Activated CD4-positive, alpha-beta T cell treated with anti-CD3 and anti-CD28 coated beads, Interleukin-2, amount 50 U/mL, for 48 hours (primary cell): ENCODE measurements at places on chromosomes 12 and 14.
A peak's percentile ranks its signal among the peaks of the same experiment; 100 is the strongest.

DNA sequence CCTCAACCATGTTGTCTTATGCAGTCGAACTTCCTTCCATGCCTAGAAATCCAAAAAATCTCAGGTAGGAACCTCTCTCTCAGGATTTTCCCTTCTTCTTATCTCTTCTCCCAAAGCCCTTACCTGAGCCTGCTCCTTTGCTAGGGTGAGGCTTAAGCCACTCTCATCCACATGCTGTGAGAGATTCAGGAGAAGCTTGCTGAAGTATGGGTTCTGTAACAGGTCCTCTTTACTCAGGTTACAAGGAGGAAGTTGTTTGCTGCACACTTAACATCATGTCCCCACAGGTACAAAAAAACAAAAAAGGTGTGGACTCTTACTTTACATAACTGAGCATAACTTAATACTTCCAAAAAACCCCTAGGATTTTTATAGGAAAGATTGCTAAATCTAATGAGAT, 4.5 kb downstream of the HAUS4 start:
- no peak for DNase-seq

DNA sequence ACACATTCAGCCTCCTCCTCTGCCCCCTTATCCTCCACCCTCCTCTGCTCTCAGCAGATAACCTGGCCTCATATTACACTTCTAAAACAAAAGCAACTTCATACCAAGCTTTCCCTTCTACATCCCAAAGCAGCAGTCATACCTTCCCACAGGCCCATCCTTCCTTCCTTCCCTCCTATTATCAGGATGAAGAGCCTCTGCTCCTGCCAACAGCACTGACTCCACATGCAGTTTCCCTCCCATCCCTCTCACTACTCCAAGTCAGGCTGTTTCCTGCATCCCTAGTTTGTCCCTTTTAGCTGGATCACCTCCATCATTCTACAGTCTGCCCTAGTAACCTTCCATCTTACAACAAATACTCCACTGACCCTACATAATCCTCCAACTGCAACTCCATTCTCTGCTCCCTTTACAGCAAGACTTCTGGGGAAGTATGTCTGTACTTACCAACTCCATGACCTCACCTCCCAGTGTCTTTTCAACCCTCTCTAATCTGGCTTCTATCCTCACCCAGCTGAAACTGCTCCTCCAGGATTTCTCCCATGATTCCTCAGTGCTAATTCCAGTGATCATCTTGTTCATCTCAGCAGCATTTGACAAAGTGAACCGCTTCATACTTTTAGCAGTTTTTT, 4.9 kb upstream of the YEATS4 start:
- no peak for DNase-seq

- no peak for DNase-seq
Observed at GRCh38 chr12:92075425-92075914, 70.2 kb downstream of the BTG1 start.

- DNase-seq = no peak
Observed at GRCh38 chr12:89183985-89184435, 168.3 kb downstream of the DUSP6 start.

DNA sequence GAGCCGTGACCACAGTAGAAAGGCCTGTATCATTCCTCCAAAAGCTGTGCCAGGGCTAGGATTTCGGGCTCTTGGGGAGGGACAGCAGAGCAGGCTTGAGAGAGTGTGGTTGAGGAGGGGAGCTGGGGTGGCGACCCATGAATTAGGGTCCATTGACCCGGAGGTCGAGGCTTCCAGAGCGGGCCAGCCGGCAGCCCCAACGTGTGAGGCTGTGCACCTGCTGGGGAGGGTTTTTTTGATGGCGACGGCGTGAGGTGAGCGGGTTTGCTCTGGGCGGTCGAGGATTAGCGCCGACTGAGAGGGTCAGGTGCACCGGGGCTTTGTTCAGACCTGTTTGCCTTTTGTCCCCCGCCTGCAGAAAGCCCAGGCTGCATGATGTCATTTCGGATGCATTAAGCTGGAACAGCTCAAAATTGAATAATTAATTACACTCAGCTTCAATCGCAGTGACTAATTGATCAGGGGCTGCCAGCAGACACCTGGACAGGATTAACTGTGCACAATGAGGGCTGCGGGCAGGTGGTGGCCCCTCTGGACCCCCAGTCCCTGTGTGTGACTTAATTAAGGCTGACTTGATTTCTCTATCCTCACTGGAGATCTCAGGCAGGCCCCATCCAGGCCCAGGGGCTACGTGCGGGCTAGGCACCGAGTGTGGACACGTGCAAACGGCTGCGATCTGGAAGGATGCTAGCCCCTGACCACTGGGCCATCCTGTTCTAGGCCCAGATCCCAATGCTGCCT, 42.1 kb upstream of the MEG3 start:
- DNase-seq = no peak

GRCh38 chr14:104924421-104925213, at the start of gene PLD4:
Gene PLD4 (plus strand): TSS chr14:104924879. CDS start chr14:104927141, 2,262 bp downstream.
- DNase-seq = no peak

DNA sequence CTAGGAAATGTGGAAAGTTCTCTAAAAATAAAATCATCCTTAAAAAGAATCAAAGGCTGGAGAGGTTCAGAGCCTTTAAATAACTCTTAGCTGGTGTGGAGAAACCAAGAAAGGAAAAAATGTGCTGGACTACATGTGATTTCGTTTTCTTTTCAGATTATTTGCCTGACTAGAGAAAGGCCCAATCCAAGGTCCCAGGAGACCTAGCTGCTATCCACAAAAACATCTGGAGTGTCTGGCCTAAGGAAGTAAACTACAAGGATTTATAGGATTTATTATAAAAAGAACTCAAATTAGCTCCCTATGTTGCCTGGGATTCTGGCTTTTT, 774 bp upstream of the TMEM30B start:
- DNase-seq = no peak

- no peak for DNase-seq
Observed at GRCh38 chr12:110775997-110776396, 33.3 kb upstream of the PPP1CC start.

- no peak for DNase-seq
Observed at GRCh38 chr12:132324841-132325732, 4.3 kb downstream of the GALNT9 start.

- peak; percentile 27 for DNase-seq
Observed at GRCh38 chr12:99984271-99985128, at the start of gene ANKS1B. Gene ANKS1B (minus strand): TSS chr12:99984936. CDS start chr12:99984237, 699 bp downstream.

DNA sequence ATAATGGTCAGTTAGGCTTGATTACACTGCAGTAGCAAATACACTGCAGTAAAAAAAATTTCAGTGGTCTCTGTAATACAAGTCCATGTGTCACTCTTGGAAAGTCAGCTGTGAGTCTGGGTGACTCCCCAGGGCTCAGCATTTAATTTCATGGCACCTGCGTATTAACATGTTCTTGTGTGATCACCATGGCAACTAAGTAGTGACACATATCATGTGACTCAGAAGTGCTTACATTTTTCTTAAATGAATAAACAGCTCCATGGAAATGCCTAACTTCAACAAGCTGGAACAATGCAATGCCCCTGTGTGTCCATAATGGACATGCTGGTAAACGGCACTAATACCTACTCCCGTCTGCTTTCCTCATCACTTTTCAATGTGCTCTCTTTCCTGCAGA, 88.5 kb upstream of the ANO4 start:
- no peak for DNase-seq

DNA sequence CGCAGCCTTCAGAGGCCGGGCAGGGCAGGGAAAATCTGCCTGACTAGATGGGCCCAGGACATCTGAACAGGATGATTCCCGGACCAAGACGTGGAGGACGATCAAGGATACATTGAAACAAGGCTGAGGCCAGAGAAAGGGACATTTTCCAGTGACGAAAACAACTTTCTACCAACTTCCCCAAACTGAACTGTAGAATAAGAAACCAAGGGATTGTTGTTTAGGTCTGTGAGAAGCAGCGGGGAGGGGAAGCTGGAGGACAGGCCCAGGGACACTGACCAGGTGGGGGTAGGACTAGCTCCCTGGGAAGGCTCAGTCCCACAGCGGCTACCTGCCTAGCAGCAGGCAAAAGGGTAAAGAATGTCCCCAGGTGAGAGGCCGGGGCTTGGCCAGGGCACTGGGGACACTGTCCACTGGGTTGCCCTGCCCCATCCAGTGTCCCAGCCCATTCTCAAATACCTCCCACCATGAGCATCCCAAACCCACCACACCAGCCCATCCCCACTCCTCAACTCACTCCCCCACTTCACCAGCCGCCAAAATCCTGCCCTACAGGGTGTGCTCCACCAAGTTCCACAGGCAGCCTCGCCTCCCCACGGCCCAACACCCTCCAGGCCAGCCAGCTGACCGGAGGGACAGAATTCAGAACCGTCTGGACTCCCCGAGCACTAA, 995 bp downstream of the TNFRSF1A start:
- no peak for DNase-seq

GRCh38 chr12:70154960-70155589, 88.2 kb upstream of the CNOT2 start:
- DNase-seq = no peak

DNA sequence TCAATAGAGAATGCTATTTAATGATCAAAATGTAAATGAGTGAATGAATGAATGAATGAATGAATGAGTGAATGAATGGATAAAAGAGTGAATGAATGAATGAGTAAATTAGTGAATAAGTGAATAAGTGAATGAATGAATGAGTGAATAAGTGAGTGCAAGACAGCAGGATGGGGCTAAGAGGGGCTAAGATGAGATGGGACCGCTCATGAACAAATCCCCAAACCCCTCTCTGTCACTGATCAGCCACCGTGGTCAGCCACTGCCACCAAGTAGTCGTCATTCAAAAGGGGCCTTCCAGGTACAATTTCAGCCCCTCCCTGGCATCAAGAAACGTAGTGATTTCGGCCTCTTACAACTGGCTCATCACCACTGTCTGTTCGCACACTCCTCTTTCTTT, 79.2 kb downstream of the BCL11B start:
- no peak for DNase-seq

GRCh38 chr12:91454179-91454578, 271.6 kb upstream of the DCN start:
- DNase-seq = no peak
